ENCODE measurements at places on chromosomes 5 and 9.

DNA sequence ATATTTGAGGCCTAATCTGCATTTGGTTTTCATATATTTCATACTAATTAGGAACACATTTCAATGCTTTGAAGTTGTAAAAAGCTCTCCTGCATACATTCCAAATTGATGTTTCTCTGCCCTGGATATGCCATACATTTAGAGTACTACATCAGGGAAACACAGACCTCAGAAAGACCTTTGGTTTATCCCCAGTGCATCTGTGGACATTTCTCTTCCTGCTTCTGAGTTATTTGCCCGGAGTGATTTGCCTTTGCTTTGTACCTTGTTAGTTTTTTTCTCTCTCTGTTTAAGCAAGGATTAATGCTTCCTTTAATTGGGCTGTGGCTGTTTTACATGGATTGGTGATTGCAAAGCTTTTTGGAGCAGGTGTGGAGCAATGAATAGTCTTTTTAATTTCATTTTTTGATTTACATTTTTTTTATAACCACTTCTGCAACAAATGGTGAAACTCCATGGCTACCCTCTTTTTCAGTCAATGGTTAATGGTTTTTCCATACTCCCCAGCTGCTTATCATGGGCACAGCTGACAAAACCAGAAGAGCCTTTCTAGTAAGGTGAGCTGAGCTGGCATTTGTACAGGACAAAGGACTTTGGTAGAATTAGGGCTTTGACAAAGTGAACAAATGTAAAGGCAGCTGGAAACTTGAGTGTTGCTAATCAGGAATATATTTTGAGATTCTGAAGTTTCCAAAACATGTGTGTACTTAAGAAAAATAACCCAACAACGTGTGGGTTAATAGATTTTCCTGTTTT is 54.2 kb downstream of the ZSWIM6 start:
- DNase-seq = no peak

- DNase-seq = no peak
Measured at GRCh38 chr9:98931600-98932389, 11.9 kb upstream of the COL15A1 start.

GRCh38 chr5:166947045-166947444 is 1344.4 kb upstream of the WWC1 start:
- no peak for DNase-seq

DNA sequence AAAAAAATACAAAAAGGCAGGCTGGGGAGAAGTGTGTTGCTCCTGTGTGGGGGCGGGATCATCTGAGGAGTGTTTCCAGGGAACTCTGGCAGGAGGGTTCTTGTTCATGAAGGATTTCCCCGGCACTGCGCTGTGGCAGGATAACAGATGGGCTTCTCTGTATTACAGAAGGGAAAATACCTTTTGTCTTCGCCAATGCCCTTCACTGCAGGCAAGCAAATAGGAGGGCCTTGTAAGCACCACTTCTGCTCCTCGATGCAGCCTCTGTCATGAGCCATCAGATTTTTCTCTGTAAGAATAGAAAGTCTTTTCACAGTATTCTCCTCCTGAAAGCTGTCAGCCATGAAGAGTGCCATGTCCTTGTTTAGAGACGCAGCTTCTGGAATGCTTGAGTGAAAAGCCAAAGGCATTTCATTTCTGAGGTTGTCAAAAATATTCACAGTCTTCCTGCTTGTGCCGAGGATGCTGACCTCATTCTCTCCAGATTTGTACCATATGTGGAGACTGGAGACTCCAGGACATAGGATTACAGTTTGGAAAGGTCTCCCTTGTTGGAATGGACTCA is 294.0 kb downstream of the YTHDC2 start:
- no peak for DNase-seq

- DNase-seq = no peak
Measured at GRCh38 chr9:93094658-93095204, 1.3 kb upstream of the CARD19 start.

DNA sequence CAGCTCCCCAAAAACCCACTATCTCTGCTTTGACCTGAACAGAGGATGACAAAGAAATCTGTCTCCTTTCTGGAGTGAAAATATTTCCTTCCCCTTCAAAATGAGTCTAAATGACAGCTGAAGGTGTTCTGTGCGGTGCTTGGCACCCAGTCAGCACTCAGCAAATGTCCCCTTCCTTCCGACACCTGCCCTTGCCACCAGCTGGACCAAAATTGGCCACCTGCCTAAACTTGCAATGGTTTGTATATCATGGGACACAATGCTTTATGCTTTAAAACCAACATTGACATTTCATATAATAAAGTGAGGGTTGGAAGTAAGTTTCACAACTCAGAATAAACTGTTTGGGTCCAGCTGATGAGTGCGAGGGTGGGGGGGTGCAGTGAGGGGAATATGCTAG is 7.5 kb upstream of the TTC1 start:
- DNase-seq = no peak

DNA sequence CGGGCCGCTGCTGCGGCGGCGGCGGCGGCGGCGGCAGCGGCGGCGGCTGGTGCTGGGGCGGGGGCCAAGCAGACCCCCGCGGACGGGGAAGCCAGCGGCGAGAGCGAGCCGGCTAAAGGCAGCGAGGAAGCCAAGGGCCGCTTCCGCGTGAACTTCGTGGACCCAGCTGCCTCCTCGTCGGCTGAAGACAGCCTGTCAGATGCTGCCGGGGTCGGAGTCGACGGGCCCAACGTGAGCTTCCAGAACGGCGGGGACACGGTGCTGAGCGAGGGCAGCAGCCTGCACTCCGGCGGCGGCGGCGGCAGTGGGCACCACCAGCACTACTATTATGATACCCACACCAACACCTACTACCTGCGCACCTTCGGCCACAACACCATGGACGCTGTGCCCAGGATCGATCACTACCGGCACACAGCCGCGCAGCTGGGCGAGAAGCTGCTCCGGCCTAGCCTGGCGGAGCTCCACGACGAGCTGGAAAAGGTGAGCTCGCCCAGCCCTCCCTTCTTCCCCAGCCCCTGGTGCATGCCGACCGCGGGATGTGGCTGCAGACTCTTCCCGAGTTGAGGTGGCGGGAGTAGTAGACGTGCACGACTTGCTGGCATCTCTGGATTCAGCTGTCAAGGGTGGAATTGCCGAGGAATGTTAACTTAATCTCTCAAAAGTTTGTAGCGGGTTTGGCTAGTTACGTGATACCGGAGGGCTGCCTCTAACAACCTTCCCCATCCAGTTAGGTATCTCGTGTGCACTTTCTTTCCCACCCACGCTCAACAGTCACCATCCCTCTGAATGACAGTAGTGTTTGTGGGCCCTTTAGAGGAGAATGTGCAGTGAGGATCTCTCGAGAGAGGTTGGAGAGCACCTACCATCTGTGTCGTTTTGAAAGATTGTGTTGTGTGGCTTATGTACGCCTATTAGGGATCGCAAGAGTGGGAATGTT is 932 bp downstream of the SLC12A2 start:
- peak; percentile 7 for DNase-seq

DNA sequence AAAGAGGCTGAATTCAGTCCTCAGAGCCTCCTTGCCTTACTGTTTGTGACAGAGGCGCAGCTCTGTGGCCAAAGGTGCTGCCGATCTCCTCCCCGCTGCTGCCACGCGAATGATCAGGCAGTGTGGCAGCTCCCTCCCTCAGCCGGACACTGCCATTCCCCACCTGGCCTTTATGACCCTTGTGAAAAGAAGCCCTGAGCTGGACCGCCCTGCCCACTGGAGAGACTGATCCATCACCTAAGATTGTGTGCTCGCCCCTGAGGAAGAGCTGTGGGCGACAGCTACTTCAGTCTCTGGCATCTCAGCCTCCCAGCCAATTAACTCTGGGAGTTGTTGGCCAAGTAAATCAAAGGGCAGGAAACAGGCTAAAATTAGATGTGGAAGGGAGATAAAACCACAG is 90.9 kb downstream of the CARTPT start:
- no peak for DNase-seq

DNA sequence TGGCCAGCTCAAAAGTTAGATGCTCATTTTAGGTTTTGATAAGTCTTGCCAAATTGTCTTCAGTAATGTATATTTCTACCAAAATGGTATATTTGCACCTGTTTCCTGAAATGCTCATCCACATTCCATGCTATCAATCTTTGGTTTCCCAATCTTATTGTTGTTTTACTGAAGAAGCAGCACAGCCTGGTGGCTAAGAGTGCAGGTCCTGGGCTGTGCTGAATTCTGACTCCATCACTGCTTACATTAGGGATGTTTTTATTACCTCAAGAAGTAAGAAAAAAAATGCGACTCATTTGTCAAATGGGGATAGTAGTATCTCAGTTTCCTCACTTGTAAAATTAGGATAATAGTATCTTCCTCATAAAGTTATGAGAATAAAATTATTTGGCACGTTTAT is 13.6 kb upstream of the S100Z start:
- no peak for DNase-seq

DNA sequence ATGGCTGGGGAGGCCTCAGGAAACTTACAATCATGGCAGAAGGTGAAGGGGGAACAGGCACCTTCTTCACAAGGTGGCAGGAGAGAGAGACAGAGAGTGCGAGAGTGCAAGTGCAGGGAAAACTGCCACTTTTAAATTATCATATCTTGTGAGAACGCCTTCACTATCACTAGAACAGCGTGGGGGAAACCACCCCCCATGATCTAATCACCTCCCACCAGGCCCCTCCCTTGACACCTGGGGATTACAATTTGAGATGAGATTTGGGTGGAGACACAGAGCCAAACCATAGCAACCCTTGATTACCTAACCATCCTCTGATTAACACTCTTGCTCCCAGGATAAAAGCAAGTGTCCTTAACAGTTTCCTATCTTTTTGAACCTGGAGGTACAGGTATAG is 21.1 kb downstream of the ADAMTS19 start:
- no peak for DNase-seq

DNA sequence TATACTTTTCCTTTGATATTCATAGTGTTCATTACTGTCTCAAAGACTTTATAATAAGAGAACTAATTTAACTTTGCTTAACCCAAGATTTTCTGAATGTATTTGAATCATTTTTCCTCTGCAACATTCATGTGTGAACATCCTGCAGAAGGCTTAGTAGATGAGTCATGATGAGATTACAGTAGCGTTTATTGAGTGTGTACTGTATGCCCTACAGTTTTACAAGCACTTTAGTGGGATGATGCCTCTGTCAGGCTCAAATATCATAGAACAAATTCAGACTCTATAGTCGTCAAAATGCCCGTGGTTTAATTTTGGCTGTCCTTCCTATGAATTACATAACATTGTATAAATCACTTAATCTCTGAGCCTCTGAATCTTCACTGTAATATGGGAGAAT is 41.2 kb downstream of the FYB1 start:
- DNase-seq = no peak

- no peak for DNase-seq
Measured at GRCh38 chr5:40775846-40776657, 20.3 kb upstream of the TTC33 start.

DNA sequence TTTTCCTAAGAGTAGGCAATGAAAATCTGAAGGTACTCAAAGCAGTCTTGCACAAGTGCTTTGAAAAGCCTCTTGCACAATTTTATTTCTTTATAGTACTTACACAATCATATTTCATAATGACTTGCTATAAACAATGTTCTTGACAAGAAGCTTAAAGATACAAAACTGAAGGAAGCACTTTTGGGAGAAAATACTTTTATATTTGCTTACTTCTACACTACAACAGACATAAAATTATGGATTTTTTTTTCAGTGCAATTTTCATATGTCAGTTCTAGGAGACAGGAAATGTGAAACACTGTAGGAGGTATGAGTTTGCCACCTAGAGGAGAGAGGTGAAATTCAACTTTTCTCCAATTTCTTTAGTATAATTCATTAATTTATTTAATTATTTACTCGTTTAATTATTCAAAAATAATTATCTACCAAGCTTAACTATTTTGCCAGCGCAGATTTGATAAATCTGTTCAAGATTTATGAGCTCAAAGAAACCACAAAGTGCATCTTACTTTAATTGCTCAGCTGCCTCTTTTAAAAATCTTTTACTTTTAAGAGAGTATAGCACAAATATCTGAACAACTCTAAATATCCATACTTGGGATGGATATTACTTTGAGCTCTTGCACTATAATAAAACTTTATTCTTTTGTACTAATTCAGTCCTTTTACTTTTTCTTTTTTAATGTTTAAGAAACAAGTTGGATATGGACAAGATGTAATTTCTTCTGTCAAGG is 29.0 kb upstream of the CDKN2B start:
- DNase-seq = no peak

Data from GM18507 (cell line).